HCT116 (cell line): ENCODE measurements at places on chromosomes 7 and 10.
A peak's percentile ranks its signal among the peaks of the same experiment; 100 is the strongest.

DNA sequence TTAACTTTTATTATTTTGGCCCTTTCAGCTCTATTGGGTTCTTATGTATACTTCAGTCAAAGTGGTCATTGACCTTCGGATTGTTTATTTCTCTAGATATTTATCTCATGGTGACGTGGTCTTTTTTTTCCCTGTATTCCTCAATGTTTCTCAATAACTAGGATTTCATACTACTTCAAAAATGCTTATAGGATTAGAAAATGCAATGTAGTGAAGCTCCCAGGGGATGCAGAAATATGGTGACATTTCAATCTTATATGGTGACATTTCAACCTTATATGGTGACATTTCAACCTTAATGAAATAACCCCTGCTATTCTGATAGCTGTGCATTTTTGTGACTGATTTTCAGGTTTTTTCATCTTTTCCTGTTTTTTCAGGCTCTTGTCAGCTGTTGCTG lies 51.4 kb downstream of the CHRM2 start:
- DNase-seq = no peak

- no peak for DNase-seq
Observed at GRCh38 chr7:103843689-103844480, 145.6 kb downstream of the RELN start.

DNA sequence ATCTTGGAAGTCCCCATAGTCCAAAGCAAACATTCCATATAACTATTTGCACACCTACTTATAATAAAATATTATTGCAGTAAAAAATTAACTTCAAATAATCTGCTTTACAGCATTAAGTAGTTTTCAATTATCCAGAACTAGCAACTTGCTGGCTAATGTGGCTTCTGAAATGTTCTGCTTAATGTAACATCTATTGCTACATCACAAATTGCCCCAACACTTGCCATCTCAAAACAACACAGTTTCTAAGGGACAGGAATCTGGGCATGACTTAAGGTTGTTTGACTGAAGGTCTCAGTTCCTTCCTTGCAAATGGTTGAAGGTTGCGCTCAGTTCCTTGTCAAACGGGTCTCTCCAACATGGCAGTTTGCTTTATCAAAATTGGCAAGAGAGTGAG lies 378.5 kb upstream of the SEMA3C start:
- no peak for DNase-seq

- no peak for DNase-seq
Observed at GRCh38 chr7:5692845-5693278, 88.6 kb downstream of the RNF216 start.

GRCh38 chr10:119025336-119025735 lies 4.2 kb upstream of the NANOS1 start:
- DNase-seq = no peak

DNA sequence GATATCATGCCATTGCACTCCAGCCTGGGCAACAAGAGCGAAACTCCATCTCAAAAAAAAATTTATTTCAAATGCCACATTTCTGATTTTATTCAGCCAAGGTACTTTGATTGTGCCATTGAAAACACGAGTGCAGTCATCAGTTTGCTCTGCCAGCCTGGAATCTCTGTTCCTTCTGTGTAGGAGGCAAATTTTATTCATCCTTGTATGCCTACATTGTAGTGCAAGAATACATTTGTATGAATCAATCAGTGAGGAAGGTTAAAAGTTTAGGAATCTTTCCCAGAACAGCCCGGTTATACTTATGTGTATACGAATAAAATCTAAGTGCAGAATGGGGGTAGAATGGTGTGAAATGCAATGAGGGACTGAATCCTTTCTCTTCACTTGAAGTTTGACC lies 886 bp upstream of the TET1 start:
- no peak for DNase-seq

- DNase-seq = no peak
Observed at GRCh38 chr10:5447056-5447455, 34.7 kb downstream of the NET1 start.

GRCh38 chr7:74026903-74027682 lies 880 bp upstream of the ELN start:
- DNase-seq = peak; percentile 31

- DNase-seq = no peak
Observed at GRCh38 chr10:62788861-62789467, 15.6 kb upstream of the ADO start.

- DNase-seq = no peak
Observed at GRCh38 chr10:47405857-47406547, 21.9 kb upstream of the ZNF488 start.

DNA sequence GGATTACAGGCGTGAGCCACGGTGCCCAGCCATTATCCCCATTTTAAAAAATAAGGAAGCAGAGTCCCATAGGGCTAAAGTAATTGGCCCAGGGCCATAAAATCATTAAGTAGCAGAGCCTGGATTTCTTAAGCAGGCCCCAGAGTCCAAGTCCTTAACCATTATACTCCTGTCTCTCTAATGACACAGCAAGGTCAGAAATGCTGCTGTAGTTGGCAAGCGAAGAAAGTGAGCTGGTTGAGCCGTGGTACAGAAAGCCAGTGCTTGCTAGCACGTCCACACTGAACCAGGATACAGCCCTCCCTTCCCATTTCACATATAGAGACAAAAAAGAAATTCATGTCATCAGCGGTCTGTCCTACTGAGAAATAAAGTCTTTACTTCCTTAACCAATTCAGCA lies 562.7 kb downstream of the GALNT17 start:
- DNase-seq = no peak

DNA sequence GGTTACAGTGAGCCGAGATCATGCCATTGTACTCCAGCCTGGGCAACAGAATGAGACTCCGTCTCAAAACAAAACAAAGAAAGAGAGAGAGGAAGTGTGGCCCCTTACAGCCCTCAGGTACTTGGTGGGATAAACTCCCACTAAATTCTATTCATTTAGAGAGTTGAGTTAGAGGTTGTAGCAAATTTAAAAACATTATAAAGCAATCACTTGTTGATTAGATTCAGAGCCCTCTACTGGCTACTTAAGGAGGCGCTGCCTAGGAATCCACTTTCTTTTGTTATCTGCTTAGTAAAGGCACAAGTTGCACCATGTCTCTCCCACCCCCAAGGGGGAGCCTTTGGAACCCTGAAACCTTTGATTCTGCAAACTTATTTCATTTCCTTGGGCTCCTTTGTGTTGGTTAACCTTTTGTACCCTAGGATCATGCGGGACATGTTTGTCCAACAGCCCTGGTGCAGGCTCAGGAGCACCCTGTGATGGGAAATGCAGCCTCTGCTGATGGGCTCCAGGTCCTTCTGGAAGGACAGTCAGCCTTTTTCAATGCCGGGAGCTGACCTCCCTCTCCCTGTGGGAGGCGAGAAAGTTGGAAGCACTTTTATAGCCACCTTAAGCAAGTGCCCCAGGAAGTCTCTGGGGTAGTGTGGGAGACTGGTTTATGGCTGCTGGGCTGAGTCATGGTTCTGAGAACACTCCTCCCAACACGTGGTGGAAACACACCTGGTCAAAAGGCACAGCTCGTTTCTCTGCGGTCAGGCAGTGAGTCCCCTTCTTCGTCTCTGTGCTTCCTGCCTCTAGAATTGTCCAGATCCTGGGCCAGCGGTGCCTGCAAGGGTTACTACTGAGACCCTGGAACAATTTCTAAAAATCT lies 2.3 kb downstream of the HKDC1 start:
- DNase-seq = peak; percentile 83

- DNase-seq = no peak
Observed at GRCh38 chr10:93494494-93494893, 1.9 kb upstream of the CEP55 start.

- no peak for DNase-seq
Observed at GRCh38 chr7:114212721-114213429, 201.7 kb upstream of the FOXP2 start.

DNA sequence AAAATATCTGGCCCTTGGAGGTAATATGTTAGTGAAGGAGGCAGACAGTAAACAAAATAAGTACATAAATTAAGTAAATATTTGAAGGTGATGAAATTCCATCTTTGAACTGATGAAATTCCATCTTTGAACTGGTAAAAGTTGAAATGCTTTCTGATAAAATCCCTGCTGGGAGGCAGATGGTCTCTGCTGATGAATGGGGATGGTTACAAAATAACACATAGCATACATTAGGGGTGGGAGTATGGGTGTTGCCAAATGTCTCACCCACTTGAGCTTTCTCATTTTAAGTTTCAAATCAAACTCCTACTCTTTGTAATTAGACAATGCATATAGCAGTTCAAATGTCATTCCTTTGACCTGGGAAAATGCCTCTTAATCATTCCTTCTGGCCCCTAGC lies 77.5 kb upstream of the SORCS3 start:
- DNase-seq = no peak

DNA sequence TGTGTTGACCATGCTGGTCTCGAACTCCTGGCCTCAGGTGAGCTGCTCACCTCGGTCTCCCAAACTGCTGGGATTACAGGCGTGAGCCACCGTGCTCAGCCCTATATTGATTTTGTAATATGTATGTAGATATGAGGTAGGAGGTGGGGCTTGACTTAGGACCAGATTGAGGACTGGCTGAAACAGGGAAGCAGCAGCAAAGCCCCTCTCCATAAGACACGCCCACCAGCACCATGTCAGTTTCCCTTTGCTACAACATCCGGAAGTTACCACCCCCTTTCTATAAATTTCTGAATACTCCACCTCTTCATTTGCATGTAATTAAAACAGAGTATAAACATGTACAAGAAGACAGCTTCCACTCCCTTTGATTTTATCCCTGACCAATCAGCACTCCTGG lies 47.9 kb upstream of the MYL10 start:
- DNase-seq = no peak

GRCh38 chr10:3195726-3196125 lies 23.1 kb upstream of the PITRM1 start:
- no peak for DNase-seq

DNA sequence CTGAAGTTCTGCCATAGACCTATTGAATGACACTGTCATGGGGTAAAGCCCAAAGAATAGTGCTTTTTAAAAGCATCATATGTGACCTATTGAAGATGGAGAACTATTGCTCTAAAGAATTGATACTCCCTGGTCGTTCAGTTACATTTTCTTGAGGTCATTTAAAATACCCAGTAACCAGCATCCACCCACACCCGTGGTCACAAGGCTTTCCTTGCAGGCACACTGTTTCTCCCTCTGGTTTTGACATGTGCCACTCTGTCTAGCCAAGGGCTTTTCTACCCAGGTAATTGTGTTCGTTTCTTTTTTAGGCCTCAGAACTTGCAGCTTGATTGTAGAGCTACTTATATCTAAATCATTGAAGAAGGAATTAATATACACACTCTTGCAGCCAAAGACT lies 68.3 kb upstream of the LYZL2 start:
- DNase-seq = no peak

DNA sequence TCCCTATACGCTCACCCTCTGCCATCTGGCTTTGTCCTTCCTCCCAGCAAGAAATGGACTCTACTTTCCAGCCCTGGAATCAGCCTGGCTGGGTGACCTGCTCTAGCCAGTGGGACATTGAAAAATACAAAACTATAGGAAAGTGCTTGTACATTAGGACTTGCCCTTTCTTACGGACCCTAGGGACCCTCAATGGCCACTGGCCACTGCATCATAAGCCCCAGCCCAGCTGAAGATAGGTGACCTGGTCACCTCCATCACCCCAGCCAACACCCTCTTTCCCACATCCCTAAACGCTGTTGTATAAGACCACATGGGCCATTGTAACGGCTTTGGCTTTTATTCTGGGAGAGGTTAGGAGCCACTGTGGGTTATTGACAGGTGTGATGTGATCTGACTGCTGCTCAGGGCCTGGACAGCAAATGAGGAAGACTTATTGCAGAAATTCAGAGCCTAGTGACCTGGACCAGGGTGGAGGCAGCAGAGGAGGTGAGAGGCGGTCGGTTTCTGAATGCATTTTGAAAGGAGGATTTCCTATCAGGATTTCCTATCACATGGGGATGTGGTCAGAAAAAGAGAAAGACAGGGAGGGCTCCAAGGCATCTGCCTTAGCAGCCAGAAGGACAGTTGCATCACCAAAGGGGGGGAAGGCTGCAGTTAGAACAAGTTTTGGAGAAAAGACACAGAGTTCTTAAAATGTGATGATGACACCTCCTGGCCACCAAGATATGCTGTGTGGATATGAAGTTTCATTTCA lies 2.2 kb upstream of the LMBR1 start:
- DNase-seq = no peak

DNA sequence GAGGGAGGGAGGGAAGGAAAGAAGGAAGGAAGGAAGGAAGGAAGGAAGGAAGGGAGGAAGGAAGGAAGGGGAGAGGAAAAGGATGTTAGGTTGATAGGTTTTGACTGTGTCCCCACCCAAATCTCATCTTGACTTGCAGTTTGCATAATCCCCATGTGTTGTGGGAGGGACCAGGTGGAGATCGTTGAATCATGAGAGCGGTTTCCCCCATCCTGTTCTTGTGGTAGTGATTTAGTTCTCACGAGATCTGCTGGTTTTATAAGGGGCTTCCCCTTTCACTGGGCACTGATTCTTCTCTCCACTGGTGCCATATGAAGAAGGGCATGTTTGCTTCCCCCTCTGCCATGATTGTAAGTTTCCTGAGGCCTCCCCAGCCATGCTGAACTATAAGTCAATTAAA lies 15.1 kb upstream of the NUDCD3 start:
- DNase-seq = no peak

- peak; percentile 56 for DNase-seq
Observed at GRCh38 chr7:105581066-105581811, at the start of gene EFCAB10. Gene EFCAB10, minus strand, starts transcription at chr7:105581493. Its CDS starts 30 bp downstream, at chr7:105581463.

DNA sequence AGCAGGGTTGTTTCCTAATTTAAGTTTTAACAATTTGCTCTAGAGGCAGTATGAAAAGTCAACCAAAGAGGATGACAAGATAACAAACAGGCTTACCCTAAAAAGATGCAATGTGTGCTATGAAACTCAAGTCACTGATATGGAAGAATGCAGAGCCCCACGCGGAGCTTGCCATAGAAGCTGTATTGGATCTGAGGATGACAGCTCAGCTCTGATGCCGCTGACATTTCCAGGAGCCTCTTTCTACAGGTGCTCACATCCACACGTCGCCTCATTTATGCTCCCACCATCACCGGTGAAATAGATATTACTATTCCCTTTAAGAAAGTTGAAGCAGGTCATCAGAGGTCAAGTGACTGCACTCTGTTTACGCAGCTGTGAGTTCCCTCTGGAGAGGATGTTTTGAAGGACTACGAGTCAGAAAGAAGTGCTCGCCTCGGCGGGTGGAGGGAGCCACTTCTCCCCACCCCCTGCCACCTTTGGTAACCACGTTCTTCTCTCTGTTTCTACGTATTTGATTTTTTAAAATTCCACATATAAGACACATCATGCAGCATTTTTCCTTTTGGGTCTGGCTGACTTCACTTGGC lies 275.4 kb downstream of the GLRX3 start:
- DNase-seq = no peak
